ENCODE measurements at places on chromosomes 12 and 14. TPM values are rescaled to one million over a fixed set of nuclear protein-coding genes. Genes with fewer than 3 reads are reported as not detected.

Gene TCL1B
- total RNA-seq, result not detected

DNA sequence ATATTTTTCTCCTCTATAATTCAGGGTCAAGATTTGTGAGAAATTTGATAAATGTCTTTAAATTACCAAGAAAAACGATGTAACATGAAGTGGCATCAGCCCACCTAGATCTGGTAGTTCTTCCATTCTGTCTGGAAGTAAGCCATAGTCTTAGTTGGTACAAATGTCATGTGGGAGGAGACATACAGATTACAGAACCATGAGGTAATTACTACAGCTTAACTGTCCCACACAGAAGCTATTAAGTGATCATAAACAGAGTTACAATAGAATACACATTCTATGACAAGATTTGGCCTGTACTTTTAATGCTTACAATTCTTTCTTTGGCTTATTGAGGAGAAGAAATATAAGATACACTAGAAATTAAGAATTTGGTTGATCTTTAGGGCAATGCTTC, 13.7 kb upstream of the SIX1 start:
- no peak for ATAC-seq

DNA sequence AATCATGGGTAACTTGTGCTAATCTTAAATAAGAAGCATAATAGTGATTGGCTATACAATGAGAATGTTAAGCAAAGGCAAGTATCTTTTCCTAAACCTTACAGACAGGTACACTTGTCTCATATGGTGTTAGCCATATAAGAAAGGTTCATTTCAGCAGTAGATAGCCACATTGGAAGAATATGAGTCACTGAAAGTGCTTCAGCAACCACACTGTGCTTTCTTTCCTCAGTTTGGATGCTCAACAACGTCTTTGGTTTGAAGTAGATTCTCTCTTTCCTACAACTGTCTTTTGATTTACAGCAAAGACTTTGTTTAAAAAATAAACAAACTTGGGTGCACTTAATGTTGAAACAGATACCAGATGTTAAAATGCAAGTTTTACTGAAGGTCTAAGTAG, 8.9 kb downstream of the DDHD1 start:
- no peak for ATAC-seq

- ATAC-seq, result no peak
These were observed 6.7 kb downstream of the KRT81 start for GRCh38 chr12:52284562-52285171.

Gene GALNT6
- 3.5 TPM for total RNA-seq

GRCh38 chr12:13345722-13346121, 149.2 kb downstream of the EMP1 start:
- ATAC-seq, result no peak

GRCh38 chr12:120698665-120699064, 11.6 kb upstream of the UNC119B start:
- ATAC-seq, result no peak

- ATAC-seq, result no peak
These were observed 506.0 kb downstream of the DIO2 start for GRCh38 chr14:79705126-79705894.

- ATAC-seq, result no peak
These were observed 454.9 kb downstream of the ATP23 start for GRCh38 chr12:58396239-58396638.

GRCh38 chr12:14373217-14373616, 7.7 kb downstream of the ATF7IP start:
- no peak for ATAC-seq

Gene GAS2L3
- total RNA-seq, result 2.5 TPM

- no peak for ATAC-seq
These were observed 19.9 kb downstream of the FUT8 start for GRCh38 chr14:65432361-65432948.

Gene KLHL33
- 0.27 TPM for total RNA-seq

Gene ENDOU
- 1.9 TPM for total RNA-seq

DNA sequence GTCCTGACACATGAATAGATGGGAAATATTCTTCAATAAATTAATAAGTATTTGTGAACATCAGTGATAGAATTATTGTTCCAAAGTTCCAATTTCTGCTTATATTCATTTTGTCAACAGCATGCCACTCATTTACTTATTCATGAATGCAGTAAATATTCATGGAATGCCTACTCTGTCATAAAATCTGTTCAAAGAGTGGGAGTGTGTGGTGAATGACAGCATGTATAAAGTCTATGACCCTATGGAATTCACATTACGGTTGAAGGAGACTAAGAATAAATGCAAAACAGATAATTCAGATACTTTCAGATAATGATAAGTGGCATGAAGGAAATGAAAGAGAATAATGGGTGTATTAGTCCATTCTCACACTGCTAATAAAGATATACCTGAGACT, 494.7 kb downstream of the NRXN3 start:
- ATAC-seq, result no peak

- no peak for ATAC-seq
These were observed 12.0 kb downstream of the TMTC1 start for GRCh38 chr12:29771786-29772185.

- ATAC-seq, result no peak
These were observed 22.8 kb downstream of the ADCK1 start for GRCh38 chr14:77822741-77823140.

DNA sequence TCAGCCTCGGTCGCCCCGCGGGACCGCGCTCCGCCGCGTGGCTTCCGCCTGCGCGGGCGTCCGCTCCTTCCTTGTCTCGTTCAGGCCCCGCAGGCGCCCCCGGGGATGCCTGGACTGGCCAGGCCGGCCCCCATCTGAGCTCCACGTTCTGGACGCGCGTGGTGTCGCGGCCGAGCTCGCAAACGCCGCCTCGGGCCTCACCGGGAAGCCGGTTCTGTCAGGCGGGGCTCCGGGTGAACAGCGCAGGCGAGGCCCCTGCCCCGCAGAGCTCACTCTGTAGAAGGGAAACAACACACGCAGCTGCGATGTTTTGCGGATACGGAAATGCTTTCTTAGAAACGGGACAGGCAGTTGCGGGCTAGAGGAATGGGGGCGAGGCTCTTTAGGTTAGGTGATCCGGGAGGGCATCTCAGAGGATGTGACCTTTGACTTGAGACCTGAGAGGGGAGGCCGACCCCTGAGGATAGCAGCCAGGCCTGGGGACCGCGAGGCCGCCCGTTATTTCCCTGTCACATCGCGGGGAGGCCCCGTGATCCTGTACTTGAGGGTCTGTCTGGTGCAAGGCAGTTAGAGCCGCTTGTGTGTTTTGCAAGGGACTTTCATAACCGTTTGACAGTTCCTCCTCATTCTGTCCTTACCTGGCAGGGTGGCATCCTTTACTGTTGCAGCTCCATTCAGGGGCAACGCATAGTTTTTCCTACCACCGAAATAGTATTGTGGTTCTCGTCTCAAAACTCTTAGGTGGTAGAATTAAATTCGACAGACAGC, 584 bp downstream of the VRK1 start:
- no peak for ATAC-seq
